ENCODE measurements at places on chromosomes 3 and 15. TPM values are rescaled to one million over a fixed set of nuclear protein-coding genes. Genes with fewer than 3 reads are reported as not detected.

Gene CILP
- total RNA-seq, result not detected

Gene CPEB1
- total RNA-seq, result 3.3 TPM

Gene ADGRG7
- not detected for total RNA-seq

Gene KCNMB2
- not detected for total RNA-seq

Gene CLSTN2
- not detected for total RNA-seq

All from PC-3 (cell line).